IMR-90 (cell line): ENCODE measurements at places on chromosomes 11 and 22. TPM values are rescaled to one million over a fixed set of nuclear protein-coding genes. Genes with fewer than 3 reads are reported as not detected.

Gene ADORA2A
- 0.28 and 0.36 TPM in 2 replicates for total RNA-seq

Gene NRGN
- 0.54 and 0.83 TPM in 2 replicates for total RNA-seq

Gene PANX2
- under 0.01 and 0.18 TPM in 2 replicates for total RNA-seq

Gene TMPRSS5
- total RNA-seq: under 0.01 TPM in 1 of 2 replicates, not detected in the other

Gene FDX1
- total RNA-seq: 4.3 and 10.6 TPM in 2 replicates

Gene MS4A12
- not detected in 2 replicates for total RNA-seq

Gene APOL2
- total RNA-seq: 40.3 and 57.5 TPM in 2 replicates

Gene GDPD4
- not detected in 2 replicates for total RNA-seq

Gene SELENOO
- total RNA-seq: 10.3 and 10.4 TPM in 2 replicates

Gene CLDN5
- total RNA-seq: under 0.01 and 0.18 TPM in 2 replicates

Gene CAT
- 69.7 and 80.5 TPM in 2 replicates for total RNA-seq

Gene SLCO2B1
- not detected in 2 replicates for total RNA-seq

Gene APOBEC3B
- 17.2 and 17.6 TPM in 2 replicates for total RNA-seq

Gene TRIM49
- not detected in 2 replicates for total RNA-seq

Gene SCGB2A2
- total RNA-seq: not detected in 2 replicates

Gene TRPM5
- total RNA-seq: not detected in 2 replicates

Gene OR52I1
- total RNA-seq: not detected in 2 replicates
